ENCODE measurements at places on chromosomes 6 and 20.
A peak's percentile ranks its signal among the peaks of the same experiment; 100 is the strongest.

- ATAC-seq: no peak
Observed at GRCh38 chr6:24432611-24433010, 29.9 kb downstream of the MRS2 start.

DNA sequence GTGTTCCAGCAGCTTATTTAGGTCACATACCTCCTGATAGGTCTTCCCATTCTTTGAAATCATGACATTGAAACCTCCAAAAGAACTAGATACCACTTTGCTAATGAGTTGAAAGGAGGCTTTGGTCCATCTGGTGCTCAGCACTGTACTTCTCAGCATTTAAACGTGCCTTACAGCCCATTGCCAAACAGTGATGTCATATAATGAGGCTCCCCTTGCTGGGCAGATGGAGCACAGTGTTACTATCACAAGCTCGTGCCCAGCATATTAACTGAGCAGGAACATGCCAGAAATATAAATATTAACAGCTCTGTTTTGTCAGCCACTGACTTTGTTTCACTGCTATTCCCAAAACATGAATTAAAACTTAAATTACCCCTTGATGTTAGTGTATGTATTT, 25.5 kb upstream of the MAPK13 start:
- no peak for ATAC-seq

- no peak for ATAC-seq
Observed at GRCh38 chr20:25278636-25279361, 30.9 kb downstream of the PYGB start.

DNA sequence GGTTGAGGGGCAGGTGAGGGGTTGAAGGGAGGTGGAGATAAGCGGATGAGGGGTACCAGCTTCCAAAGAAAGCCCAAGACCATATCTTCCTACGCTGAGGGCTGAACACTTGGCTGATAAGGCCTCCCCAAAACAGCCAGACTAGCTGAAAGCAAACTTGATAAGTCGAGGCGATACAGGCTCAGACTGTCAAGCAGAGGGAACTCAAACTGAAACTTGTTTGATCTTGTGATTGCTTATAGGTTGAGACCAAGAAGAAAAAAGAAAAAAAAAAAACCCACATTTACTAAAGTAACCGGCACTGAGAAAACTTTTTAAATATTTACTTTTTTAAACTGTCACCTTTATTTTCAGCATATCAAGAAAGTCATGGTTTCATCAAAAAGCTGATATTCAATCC, 73.6 kb downstream of the TRERF1 start:
- ATAC-seq: peak; percentile 83

- no peak for ATAC-seq
Observed at GRCh38 chr6:17419189-17419575, 25.8 kb downstream of the CAP2 start.

- ATAC-seq: no peak
Observed at GRCh38 chr6:118403036-118403435, 145.1 kb upstream of the PLN start.

- no peak for ATAC-seq
Observed at GRCh38 chr6:43339168-43339567, 30.3 kb downstream of the ZNF318 start.

DNA sequence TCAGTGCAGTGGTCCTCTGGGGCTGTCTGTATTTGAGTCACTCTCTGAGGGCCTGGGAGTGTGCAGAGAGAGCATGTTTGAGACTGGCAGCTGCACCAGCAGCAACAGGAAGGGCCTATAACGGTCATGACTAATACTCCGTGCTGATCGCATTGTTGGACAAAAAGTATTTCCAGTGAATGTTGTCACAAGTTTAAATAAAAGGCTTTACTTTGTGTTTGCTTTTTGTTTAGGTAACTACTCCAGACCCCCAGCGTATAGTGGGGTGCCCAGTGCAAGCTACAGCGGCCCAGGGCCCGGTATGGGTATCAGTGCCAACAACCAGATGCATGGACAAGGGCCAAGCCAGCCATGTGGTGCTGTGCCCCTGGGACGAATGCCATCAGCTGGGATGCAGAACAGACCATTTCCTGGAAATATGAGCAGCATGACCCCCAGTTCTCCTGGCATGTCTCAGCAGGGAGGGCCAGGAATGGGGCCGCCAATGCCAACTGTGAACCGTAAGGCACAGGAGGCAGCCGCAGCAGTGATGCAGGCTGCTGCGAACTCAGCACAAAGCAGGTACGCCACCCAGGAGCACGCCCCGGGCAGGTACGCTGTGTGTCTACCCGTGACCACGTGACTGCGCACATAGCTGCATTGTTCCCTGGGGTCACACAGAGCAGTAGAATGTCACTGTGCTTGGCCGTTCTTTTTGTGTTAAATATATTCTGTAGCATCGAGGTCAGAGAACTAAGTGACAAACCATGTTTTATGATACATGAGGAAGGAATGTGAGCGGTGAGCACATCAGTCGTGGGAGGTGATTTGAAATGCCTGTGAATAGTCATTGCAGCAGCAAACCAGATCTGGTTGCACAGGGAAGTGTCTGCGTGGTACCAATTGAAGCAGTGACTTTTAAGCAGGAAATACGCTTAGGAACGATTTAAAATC, 174.7 kb downstream of the TMEM242 start:
- no peak for ATAC-seq

GRCh38 chr6:106608080-106608668, 21.1 kb downstream of the RTN4IP1 start:
- ATAC-seq: peak; percentile 51

- ATAC-seq: peak; percentile 54
Observed at GRCh38 chr20:32792316-32792715, 27.4 kb upstream of the MAPRE1 start.

DNA sequence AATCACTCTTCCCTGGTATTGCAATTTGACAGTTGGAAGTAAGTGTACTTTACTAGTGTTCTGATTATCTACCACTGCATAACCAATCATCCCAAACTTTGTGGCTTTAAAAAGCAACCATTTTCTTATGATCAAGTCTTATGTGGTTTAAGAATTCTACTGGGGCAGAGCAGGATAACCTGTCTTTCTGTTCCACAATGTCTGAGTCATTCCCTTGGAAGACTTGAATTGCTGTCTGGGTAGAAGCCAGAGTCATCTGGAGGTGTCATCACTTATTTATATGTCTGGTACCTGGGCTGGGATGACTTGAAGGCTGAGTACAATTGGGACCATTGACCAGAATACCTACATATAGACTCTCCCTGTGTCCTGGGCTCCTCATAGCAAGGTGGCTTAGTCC, 644.3 kb downstream of the HDGFL1 start:
- ATAC-seq: no peak

GRCh38 chr6:79440598-79440997, 96.6 kb downstream of the LCA5 start:
- ATAC-seq: no peak

DNA sequence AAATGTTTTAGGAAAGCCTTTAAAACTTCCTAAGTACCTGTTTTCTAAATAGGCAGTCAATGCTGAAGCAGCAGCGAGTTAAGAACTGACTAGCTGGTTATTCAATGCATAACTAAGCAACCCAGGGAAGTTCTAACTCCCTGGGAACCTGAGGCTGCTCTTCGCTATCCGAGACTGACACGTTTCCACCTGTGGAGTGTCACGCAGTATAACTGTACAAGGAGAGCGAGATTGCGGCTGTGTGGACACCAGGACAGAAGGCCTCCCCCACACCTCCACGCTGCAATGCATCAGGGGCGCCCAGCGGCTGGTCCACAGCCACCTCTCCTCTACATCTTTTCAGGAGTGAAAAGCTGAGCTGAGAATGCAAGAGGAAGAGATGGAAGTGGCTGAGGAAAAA, 8.0 kb downstream of the PXDC1 start:
- ATAC-seq: no peak

DNA sequence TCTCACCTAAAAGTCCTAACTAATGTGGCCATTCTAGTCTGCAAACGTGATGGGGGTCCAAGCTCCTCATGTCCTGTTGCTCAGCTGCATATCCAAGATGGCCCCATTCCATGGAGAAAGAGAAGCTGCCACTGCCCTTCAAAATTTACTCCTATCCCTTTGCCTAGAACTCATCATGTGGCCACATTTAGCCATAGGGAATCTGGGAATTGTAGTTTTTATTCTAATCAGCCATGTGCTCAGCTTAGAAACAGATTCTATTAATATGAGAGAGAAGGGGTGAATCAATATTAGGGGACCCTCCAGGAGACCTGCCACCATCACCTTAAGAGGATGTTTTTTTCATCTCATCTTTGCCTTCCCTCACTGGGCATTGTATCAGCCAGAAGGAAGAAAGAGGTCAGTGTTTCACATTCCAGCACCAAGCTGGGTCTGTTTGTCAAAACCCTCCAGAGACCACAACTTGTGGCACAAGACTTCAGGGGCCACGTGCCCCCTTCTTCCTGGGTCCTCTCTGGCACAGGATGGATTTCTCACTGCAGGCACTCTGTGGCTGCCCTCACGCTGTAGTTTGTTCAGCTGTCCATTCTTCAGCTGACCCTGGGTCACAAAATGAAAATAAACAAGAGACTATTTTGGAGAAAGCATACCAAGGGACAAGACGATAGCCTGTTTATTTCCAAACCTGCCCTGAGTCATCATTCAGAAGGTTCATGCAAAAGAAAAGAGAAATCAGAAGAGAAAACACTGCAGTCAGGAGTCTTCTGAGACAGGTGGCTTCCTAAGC, 172.0 kb downstream of the EYA2 start:
- no peak for ATAC-seq

DNA sequence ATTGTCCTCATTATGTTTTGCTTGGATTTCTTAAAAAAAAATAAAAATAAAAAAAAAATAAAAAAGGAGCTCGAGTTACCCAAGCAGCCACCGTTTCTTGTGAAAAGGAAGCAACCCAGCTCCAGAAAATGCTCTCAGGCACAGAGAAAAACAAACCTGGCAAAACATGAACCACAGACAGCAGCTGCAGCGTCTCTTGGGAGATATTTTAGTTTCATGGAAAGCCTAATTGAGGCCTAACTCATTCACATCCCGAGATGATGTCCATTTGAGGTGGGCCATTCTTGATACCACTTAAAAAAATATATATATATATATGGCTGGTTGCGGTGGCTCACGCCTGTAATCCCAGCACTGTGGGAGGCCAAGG, 13.7 kb upstream of the MRAP2 start:
- no peak for ATAC-seq

DNA sequence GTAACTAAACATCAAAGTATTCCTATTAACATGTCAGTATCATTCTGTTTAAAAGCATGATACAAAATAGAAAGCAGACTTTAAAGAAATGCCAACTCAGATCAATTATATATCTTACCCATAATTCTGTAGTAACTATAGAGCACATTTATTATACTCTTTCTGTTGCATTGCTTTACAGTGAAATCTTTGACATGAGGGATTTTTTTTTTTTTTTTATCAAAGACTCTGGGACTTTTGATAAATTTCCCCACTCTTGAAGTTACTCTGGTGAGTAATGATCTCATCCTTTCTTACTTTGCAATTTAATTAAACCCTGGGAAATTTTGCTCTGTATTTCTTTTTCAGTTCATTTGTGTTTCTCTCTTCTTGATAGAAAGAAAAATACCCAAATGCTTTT, 17.4 kb downstream of the ADGRF4 start:
- peak; percentile 39 for ATAC-seq

GRCh38 chr6:123352705-123353104, 284.0 kb downstream of the TRDN start:
- ATAC-seq: no peak

DNA sequence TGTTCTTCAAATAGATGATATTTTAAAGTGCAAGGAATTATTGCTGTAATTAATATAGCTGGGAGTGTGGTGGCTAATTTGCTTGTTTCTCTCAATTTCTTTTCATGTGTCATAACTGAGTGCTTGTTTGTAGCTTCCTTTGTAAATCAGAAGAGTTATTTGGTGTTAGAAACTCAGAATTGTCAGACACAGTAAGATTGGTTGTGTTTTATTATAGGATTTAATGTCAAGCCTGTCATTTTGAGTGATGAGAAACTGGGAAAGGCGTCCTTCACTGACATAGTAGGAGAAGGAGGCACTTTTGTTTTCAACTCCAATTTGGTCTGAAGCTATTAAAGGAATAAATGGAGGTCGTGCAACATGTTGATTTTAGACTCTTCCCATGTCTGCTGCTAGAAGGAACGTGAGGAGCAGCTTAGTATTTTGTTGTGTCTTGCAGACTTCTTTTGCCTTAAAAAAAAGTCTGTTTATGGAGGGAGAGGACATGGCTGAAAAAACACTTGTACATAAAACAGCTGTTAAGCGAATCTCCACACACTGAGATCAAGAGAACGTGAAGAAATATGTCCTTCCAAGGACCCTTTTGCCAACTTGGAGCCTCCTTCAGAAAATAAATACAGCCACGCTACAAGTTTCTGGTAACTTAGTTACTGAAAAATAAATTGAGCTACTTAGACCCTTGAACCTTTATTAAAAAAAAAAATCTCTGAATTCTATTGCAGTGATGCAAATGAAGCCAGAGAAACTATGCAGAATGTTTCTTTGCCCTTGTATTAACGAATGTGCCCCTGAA, 59.5 kb downstream of the BMP6 start:
- no peak for ATAC-seq

- no peak for ATAC-seq
Observed at GRCh38 chr20:57329608-57330221, at the start of gene SPO11. SPO11 (plus strand) TSS chr20:57329803; CDS start chr20:57329868, 65 bp downstream.

DNA sequence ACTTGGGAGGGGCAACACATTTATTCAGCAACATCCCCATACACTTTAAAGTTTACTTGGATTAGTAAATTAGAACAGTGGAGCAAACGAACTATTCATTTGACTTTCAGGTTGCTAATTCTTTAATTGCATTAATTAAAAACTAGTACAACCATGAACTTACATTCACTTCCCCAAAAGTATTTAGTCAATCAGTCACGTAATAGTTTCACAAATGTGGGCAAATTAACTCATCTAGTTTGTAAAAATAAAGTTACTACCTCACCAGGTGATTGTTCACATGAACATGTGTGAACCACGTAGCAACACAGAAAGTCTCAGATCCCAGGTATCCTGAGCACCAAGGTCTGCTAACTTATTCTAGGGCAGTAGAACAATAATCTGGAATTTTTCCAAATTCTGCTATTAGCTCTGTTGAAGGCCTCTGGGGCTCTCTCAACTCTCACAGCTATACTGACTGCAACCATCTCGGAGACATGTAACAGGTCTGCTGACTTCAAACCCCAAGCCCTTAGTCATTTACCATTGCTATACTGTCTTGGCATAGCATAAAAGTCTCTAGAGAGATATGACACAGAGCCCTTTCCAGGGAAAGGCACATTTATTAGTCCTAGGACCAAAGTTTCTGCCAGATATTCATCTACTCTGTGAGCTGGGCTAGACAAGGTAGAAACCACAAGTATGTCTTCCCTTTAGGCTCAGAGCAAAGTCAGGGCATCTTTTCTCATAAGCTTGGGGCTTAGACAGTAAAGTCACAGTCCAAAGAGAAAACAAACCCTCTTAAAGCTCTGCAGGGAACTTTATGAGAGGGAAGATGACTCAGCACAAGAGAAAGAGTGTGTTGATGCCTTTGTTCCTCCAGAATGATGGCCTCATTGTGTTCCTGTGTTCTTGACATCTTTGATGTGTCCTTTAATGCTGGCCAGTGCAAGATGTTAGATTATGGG, 50.9 kb upstream of the CCDC28A start:
- no peak for ATAC-seq

GRCh38 chr6:117110146-117110545, 155.2 kb upstream of the VGLL2 start:
- ATAC-seq: no peak

GRCh38 chr6:111710911-111711310, 105.2 kb upstream of the TRAF3IP2 start:
- ATAC-seq: no peak

GRCh38 chr20:7003598-7003997, 236.1 kb downstream of the BMP2 start:
- ATAC-seq: no peak
